ENCODE measurements at places on chromosomes 2 and 18.
A peak's percentile ranks its signal among the peaks of the same experiment; 100 is the strongest.

DNA sequence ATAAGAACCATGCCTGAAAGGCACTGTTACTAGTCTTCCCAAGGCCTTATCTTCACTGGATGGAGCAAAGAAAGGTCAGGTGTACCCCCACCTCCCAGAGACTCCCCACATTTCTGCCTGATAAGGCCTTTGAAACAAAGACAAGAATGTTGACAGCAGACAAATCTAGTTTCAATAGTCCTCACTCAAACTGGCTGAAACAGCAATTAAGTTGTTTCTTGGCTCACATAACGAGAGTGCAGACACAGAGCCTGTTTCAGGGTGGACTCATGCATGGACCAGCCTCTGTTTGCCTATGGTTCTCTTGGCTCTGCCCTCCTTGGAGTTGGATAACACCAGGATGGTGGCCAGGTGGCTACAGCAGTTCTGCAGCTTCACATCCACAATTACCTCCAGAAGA, 7.5 kb upstream of the CFAP221 start:
- no peak for DNase-seq

DNA sequence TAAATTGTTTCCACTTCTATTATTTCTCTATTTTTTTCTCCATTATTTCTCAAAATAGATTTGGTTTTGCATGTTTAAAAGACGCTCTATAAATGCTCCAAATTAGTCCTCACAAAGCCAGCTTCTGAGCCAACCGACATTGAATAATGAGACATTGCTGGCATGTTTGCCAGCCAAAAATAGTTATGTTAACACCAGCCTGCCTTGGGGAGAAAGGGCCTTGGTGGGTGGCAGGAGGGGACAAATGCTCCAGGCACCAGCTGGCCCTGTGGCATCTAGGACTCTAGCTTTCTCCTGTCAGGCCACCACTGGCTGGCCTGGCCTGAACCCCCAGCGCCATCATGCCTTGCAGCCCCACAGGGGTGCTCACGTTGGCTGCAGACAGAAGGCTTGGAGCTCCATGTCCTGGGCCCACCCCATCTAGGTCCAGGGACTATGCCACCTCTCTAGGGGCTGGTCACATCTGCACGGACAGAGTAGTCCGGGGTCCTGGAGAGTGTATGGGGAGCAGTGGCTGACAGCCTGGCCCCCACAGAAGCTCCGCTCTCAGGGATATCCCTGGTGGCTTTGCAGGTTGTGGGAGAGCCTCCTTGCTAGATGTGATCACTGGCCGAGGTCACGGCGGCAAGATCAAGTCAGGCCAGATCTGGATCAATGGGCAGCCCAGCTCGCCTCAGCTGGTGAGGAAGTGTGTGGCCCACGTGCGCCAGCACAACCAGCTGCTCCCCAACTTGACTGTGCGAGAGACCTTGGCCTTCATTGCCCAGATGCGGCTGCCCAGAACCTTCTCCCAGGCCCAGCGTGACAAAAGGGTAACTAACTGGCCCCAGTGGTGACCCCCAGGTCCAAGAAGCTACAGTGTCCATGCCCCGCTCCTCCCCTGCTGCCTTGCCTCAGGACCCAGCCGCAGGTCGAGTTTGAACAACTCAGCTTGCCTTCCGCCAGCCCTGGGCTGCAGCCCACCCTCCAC, 12.5 kb downstream of the ABCG8 start:
- DNase-seq = no peak

DNA sequence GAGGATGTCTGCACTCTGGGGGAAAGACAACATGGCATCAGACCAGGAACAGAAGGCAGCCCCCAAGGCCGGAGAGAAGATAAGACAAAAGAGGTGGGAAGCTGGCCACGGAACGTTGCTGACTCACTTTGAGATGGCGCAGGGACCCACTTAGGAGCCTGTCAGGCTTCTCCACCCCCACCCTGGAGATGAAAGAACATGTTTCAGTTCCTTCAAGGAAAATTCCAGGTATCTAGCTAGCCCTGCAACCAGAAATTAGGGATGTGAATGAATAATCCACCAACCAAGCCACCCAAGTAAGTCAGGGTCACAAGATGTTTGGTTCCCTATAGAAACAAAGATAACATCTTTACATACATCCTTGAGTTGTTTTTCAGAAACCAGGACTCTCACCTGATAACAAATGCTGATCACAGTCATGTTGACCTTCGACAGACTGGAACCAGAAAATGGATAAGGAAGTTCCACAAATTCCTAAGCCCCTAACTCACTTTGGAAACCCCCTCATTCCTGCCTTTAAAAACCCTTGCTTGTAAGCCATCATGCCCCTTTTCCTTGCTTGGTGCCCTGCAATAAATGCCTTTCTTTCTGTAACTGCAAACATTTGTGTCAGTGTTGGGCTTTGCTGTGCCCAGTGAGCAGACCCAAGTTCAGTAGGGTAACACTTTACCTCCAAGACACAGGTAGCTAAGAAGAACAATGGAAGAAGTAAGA, 31.9 kb downstream of the PSTPIP2 start:
- DNase-seq = no peak

DNA sequence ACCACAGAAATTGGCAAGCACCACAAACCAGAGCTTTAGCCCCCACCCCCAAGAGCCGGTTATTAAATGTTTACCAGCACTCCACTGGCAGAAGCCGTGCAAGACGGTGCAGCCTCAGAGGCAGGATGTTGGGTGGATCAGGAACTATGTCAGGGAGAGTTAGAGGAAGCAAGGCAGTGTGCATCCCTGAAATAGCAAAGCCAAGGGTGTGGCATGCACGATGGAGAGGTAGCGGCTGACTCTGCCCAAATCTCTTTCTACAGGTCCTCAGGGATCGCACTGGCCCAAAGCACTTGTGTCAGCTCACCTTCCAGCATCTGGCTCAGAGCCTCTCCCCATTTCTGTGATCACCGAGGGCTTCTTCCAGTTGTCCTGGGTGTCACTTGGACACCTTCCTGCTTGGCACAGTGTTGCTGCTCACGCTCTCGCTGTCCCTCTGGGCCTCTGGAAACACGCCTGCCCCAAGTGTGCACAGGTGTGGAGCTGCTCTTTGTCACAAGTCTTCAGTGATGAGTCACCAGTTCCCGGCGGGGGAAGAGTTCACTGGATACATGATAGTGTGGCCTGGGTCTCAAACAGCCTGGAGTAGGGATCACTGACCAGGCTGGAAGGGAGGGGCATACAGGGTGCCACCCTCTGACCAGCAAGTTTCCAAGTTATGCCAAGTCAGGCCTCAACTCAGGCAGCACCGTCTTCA, 17.3 kb upstream of the B3GNT7 start:
- DNase-seq = no peak

GRCh38 chr2:57937456-57937855, 109.2 kb upstream of the VRK2 start:
- DNase-seq = no peak

- peak; percentile 88 for DNase-seq
Measured at GRCh38 chr18:11121443-11121849, 27.9 kb downstream of the PIEZO2 start.

DNA sequence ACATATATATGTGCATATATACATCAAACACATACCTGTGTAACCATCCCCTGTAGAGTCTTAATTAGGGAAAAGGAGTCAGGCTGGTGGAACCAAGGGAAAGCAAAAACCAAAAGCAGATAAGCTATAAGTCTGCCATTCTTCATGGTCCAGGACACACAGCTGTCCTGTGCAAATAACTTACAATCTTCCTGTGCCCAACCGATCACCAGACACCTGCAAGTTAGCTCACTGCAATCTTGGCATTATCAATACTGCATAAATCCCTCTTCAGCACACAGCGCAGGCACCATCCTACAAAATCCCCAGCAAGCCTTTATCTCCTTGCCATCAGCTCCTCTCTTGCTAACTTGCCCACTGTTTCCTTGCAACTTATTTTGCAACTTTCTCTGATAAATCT, 60.8 kb upstream of the DYNAP start:
- DNase-seq = no peak

DNA sequence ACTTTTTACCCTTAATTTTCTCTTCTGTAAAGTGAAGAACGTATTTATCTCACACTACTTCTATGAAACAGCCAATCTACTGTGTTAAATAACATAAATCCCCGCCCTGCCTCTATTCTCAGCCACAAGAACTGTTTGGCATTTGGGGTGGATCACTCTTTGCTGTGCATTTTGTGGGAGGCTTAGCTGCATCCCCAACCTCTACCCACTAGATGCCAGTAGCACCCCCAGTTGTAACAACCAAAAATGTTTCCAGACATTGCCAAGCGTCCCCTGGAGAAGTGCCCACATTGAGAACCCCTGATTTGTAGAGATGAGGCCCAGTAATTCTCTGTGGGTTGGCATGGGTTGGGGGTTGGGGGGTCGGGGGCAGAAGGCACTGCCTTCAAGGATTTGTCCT, 94.7 kb upstream of the BOD1L2 start:
- no peak for DNase-seq

DNA sequence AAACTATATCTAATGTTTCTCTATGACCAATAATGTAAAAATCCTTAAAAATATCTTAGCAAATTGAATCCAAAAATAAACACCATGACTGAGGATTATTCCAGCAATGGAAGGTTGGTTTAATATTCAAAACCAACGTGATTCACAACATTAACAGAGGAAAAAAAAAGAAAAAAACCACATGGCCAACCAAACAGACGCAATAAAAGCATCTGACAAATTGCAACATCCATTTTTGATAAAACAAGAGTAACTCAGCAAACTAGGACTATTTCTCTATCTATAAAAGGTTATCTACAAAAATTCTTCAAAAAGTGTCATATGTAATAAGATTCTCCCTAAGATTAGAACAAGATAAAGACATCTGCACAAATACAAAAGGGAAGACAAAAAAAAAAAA, 28.9 kb downstream of the PPP3R1 start:
- no peak for DNase-seq

DNA sequence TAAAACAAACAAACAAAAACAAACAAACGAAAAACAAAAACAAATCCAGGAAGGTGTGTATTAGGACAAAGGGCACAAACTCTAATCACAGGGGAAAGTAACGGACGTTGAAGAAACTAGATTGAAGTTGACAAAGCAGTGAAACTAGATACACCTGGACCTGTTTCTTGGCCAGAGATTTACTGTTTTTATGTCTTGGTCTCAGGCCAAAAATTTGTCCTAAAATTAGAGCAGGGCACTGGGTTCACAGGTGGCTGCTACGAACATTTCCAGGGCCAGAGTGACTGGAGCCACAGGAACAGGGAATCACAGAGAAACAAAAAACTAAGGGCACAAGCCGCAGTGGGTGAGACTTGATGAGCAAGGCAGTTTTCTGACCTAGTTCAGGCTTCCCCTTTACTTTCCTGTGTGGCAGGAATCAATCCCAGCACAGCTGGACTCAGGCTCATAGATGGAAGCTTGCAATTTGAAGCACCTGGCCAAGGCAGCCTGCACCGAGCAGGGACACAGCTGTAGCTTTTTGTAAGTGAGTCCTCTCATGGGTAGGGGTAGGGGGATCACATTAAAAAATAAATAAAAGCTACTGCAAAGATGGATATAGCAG, 329.4 kb downstream of the DLGAP1 start:
- no peak for DNase-seq

GRCh38 chr18:60560071-60560470, 187.5 kb upstream of the MC4R start:
- DNase-seq = no peak

DNA sequence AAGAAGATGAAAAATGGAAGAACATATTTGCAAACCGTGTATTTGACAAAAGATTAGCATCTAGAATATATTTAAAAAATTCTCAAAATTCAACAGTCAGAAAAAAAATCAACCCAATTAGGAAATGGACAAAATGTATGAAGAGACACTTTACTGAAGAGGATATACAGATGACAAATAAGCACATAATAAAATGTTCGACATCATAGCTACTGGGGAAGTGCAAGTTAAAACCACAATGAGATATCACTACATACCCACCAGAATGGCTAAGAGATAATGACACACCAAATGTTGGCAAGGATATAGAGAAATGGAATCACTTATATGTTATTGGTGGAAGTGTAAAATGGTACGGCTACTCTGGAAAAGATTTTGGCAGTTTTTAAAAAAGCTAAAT, 11.7 kb upstream of the NUP35 start:
- no peak for DNase-seq

DNA sequence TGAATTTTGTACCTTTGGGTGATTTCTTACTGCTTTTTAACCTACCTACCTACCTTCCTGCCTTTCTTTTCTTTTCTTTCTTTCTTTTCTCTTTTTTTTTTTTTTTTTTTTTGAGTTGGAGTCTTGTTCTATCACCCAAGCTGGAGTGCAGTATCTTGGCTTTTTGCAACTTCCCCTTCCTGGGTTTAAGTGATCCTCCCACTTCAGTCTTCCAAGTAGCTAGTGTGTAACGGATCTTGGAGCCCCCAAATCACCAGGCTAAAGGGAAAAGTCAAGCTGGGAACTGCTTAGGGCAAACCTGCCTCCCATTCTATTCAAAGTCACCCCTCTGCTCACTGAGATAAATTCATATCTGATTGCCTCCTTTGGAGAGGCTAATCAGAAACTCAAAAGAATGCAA, 61.3 kb downstream of the DDX18 start:
- DNase-seq = no peak

DNA sequence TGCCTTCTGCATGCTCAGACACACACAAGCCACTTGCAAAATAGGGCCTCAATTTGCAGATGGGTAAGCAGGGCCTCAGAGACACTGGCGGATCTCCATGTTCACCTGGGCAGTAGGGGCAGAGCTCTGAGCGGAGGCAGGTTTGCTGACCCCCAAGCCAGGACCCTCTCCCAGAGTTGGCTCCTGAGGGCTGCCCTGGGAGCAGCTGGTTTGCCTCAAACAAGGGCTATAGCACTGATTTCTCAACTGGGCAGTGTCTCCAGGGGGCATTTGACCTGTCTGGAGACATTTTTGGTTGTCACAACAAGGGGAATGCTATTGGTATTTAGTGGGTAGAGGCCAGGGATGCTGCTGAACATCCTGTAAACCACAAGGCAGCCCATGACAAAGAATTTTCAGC, 11.6 kb downstream of the GLI2 start:
- no peak for DNase-seq

GRCh38 chr18:76626991-76627390, 131.9 kb upstream of the ZNF516 start:
- no peak for DNase-seq

DNA sequence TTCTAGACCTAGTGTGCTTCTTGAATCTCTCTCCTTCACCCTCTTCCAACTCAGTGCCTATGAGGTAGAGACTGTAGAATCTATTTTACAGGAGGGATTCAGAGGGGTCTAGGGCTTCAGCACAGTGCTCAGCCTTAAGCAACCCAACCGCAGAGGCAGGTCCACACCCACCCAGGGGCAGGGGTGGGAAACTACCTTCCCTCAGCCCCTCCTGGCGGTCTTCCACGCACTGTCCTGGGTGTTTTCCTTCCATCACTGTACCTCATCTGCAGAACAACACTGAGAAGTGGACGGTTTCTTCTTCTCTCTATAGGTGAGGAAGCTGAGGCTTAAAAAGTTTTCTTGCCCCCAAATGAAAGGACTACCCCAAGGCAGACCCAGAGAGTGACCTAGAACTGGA, 222.3 kb downstream of the ALK start:
- no peak for DNase-seq

- DNase-seq = no peak
Measured at GRCh38 chr2:239516954-239517305, 116.1 kb upstream of the HDAC4 start.

- no peak for DNase-seq
Measured at GRCh38 chr2:9232886-9233285, 26.3 kb downstream of the ASAP2 start.

- no peak for DNase-seq
Measured at GRCh38 chr2:234974501-234975385, 22.9 kb downstream of the SH3BP4 start.
